WTC11 (cell line): ENCODE measurements at places on chromosomes 7 and 10. TPM values are rescaled to one million over a fixed set of nuclear protein-coding genes. Genes with fewer than 3 reads are reported as not detected.

The EN2 gene
- total RNA-seq, result not detected in 3 replicates

GRCh38 chr7:51545131-51545530 is 228.5 kb upstream of the COBL start:
- H3K36me3 ChIP-seq, result no peaks in the 10 kb centered on the region
- no peaks in the 10 kb centered on the region for H3K27me3 ChIP-seq
- H3K4me3 ChIP-seq, result no peak overlapping the region
- no peak overlapping the region for H3K27ac ChIP-seq
- DNase-seq, result no peak

- no peak for DNase-seq
- H3K36me3 ChIP-seq, result peaks cover 5% of the 10 kb centered on the region
- H3K27me3 ChIP-seq, result no peaks in the 10 kb centered on the region
These were observed 134.7 kb downstream of the ARL5B start for GRCh38 chr10:18793951-18794350.

DNA sequence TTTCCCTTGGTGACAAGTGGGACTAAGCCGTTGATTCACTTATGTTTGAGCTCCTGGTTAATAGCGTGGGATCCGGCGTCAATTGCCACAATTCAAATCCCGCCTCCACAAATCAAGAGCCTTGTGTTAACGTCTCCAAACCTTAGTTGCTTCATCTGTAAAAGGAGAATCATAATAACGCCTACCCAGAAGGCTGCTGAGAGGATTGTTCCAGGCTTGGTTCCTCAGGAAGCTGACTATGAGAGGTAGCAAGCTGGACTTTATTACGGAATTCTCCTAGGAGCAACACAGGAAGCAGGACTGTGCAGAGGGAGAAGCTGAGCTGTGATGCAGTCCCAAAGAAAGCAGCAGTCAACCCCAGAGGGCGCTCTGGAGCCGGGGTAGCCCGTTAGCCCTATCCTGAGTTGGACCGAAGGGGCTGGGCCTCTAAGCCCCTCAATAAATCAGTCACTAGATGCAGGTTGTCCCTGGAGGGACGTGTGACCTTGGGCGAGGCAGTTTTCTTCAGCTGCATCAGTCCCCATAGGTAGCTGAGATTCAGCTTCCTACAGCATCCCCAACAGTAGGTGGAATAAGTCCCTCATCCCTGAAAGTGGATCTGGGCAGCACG is 6.9 kb upstream of the BAG3 start:
- no peaks in the 10 kb centered on the region; the same call in 1 of the 2 replicates for H3K27me3 ChIP-seq
- H3K36me3 ChIP-seq, result peaks cover 4% of the 10 kb centered on the region; the same call in 1 of the 2 replicates
- peaks cover 7% of the 10 kb centered on the region; the same call in 1 of the 2 replicates for H3K4me1 ChIP-seq
- DNase-seq, result peak; percentile 78

DNA sequence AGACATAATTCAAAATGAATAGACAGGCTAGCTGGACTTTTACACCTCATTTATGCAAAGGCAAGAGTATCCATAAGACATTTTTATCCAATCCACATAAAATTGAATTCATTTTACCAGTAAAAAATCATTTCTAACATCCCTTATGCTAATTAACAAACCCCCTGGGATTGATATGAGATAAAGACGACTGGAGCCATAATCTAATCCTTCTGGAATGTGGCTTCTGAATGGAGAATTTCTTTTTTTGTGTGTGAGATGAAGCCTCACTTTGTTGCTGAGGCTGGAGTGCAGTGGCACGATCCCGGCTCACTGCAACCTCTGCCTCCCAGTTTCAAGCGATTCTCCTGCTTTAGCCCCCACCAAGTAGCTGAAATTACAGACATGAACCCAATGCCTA is 90.4 kb downstream of the AKR1D1 start:
- H3K36me3 ChIP-seq, result peaks cover 25% of the 10 kb centered on the region
- H3K4me1 ChIP-seq, result peaks cover 56% of the 10 kb centered on the region
- no peak for DNase-seq
- peak overlapping the region; percentile 99 for H3K27ac ChIP-seq
